ENCODE measurements at places on chromosomes 5 and 9. TPM values are rescaled to one million over a fixed set of nuclear protein-coding genes. Genes with fewer than 3 reads are reported as not detected.

DNA sequence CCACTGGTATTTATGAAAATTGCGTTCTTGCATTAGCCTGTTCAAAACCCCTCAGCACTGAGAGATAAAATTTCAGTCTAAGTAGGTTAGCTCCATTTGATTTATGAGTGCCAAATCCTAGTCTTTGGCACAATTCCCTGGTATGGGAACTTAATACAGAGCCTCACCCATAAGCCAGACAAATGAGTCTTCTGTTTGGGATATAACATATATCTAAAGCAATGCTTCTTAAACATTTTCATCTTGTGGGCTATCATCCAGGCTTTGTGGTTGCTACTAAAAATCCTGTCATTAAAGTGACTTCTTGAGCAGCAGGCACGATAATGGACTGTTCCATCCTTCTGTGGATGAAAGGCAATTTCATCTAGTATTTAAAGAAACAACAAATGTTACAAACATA is 419.5 kb upstream of the ACTBL2 start:
- H3K4me1 ChIP-seq = peaks cover 2% of the 10 kb centered on the region
- no peak overlapping the region for H3K4me3 ChIP-seq
- DNase-seq = no peak
- no peaks in the 10 kb centered on the region for H3K27me3 ChIP-seq

The PLAC8L1 gene
- 0.49 TPM for total RNA-seq

- no peak for DNase-seq
- no peaks in the 10 kb centered on the region for H3K36me3 ChIP-seq
- H3K27ac ChIP-seq = no peak overlapping the region
Measured at GRCh38 chr5:4050203-4050602, 454.6 kb downstream of the IRX1 start.

DNA sequence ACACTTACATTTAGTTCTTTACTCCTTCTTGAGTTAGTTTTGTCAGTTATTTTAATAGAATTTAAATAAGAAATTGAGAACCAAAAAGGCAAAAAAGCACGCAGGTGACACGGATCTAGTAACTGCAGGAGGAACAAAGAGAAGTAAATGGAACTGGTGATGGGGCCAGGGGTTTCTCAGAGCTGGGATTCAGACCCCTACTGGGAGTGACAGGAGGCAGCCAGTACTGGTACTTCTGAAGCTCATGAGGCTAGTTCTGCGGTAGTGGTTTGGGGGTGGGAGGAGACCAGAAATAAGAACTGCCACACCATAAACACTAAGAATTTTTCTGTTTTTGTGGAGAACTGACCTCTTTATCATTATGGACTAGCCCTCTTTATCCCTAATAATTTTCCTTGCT is 48.2 kb downstream of the OXCT1 start:
- H3K4me1 ChIP-seq = no peaks in the 10 kb centered on the region
- H3K27me3 ChIP-seq = no peaks in the 10 kb centered on the region
- H3K27ac ChIP-seq = no peak overlapping the region
- no peaks in the 10 kb centered on the region for H3K36me3 ChIP-seq
- no peak for DNase-seq

DNA sequence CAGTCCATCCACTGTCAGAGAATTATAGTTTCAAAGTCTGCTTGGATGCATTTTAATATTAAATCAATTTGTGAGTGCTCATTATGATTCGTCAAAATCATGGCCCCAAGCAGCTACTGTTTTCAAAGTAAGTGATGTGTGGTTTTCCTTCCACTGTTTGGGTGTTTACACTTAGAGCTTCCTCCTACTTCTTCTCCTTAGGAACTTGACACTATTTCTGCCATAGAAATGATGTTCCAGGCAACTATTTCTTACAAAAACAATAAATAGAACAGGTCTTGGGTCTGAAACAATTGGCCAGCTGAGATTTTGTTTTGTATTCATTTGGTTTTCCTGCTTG is 132.8 kb upstream of the RAI14 start:
- H3K4me1 ChIP-seq = no peaks in the 10 kb centered on the region
- no peak overlapping the region for H3K4me3 ChIP-seq
- no peaks in the 10 kb centered on the region for H3K27me3 ChIP-seq
- no peak overlapping the region for H3K27ac ChIP-seq
- H3K36me3 ChIP-seq = no peaks in the 10 kb centered on the region
- no peak for DNase-seq

DNA sequence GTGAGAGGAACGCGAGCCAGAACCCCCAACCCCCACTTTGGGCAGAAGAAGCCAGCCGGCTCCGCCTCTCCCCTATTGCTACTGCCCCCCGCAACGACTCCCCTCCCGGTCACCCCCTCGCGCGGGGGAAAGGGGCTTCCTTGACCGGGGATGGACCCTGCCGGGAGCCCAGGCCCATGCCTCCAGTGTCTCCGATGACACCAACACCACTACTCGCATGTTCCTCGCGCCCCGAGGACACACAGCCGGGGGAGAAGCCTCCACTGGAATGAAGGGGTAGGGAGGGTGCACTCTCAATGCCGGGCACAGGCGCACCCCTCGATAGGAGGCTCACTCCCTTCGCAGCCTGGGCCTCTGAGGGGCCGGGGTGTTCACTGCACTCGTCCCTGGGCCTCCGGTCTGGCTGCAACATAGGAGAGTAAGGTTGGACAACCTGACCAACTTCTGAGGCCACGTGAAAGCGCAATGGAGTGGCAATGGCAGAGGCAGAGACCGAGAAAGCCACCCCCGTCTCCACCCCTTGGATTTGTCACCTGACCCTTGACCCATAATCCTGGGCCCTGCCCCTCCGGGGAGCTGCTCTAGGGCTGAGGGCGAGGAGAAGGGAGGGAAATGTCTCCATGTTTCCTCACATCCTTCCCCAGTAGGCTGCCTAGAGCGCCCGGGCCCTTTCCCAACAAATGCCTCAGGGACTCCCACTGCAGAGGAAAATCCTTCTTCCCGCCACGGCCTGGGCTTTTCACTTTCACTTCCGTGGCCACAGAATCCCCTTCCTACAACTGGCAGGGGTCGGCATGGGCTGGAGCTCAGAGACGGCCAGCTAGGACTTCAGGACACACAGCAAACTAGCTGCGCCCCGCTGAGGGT is 1.1 kb upstream of the CNTFR start:
- H3K36me3 ChIP-seq = no peaks in the 10 kb centered on the region
- H3K27me3 ChIP-seq = peaks cover 6% of the 10 kb centered on the region
- DNase-seq = no peak
- no peak overlapping the region for H3K27ac ChIP-seq
- H3K4me1 ChIP-seq = peaks cover 10% of the 10 kb centered on the region

GRCh38 chr9:74503219-74503618 is 6.1 kb downstream of the RORB start:
- H3K27ac ChIP-seq = no peak overlapping the region
- no peaks in the 10 kb centered on the region for H3K4me1 ChIP-seq
- H3K4me3 ChIP-seq = no peak overlapping the region

GRCh38 chr9:109122726-109123621 is 3.2 kb upstream of the TMEM245 start:
- H3K27ac ChIP-seq = 0 out of 2 replicates have a peak overlapping the region, but pooled peaks have one; percentile 12
- DNase-seq = no peak
- peaks cover 3% of the 10 kb centered on the region for H3K36me3 ChIP-seq
- H3K4me3 ChIP-seq = no peak overlapping the region
- H3K27me3 ChIP-seq = no peaks in the 10 kb centered on the region
- peaks cover 16% of the 10 kb centered on the region for H3K4me1 ChIP-seq

GRCh38 chr5:124843596-124843899 is 97.1 kb upstream of the ZNF608 start:
- no peaks in the 10 kb centered on the region for H3K36me3 ChIP-seq
- no peak overlapping the region for H3K4me3 ChIP-seq
- H3K27ac ChIP-seq = no peak overlapping the region
- no peak for DNase-seq

- no peaks in the 10 kb centered on the region for H3K27me3 ChIP-seq
- no peak overlapping the region for H3K4me3 ChIP-seq
- no peaks in the 10 kb centered on the region for H3K36me3 ChIP-seq
- H3K27ac ChIP-seq = no peak overlapping the region
Measured at GRCh38 chr9:99748676-99749075, 73.0 kb upstream of the NR4A3 start.

- H3K27ac ChIP-seq = no peak overlapping the region
- no peaks in the 10 kb centered on the region for H3K4me1 ChIP-seq
- no peak for DNase-seq
- no peak overlapping the region for H3K4me3 ChIP-seq
Measured at GRCh38 chr9:131917009-131917408, 162.7 kb downstream of the MED27 start.

The RNF208 gene
- total RNA-seq = 11.5 TPM

- no peaks in the 10 kb centered on the region for H3K27me3 ChIP-seq
- H3K27ac ChIP-seq = no peak overlapping the region
- DNase-seq = no peak
- H3K36me3 ChIP-seq = no peaks in the 10 kb centered on the region
Measured at GRCh38 chr9:123373447-123373923, 17.5 kb downstream of the CRB2 start.

DNA sequence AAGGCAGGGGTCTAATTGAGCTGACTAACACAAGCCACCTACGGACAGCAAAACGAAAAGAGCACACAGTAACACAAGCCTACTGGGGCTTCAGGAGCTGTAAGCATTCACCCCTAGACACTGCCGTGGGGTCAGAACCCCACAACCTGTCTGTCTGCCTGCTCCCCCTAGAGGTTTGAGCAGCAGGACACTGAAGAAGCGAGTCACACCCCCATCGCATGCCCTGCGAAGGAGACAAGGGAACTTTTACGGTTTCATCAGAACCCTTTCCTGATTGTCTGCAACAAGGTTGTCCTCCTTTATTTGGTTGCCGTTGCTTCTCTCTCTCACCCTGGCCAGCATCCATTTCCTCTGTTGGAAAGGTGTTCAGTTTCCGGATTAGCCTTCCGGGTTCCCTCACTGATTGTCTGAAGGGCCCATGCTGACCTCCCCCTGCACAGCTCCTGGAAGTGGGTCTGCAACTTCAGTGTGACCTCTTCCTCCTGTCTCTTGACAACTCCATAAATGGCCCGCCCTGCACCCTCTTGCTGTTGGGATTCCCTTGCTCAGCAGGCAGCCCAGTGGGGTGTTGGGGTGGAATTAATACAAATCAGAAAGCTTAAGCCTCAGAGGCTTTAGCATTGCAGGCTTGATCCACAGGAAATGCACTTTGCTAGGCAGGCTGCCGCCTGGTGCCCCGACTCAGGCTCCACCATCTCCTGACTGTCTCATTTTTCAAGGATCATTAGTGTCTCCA is 258.9 kb upstream of the TLE4 start:
- H3K4me1 ChIP-seq = no peaks in the 10 kb centered on the region
- H3K27ac ChIP-seq = no peak overlapping the region
- H3K27me3 ChIP-seq = no peaks in the 10 kb centered on the region
- no peak overlapping the region for H3K4me3 ChIP-seq
- no peak for DNase-seq
- H3K36me3 ChIP-seq = no peaks in the 10 kb centered on the region

The CCL27 gene
- total RNA-seq = 0.95 TPM

GRCh38 chr9:122256206-122256605 is 8.4 kb downstream of the RBM18 start:
- no peak overlapping the region for H3K27ac ChIP-seq
- DNase-seq = no peak
- H3K36me3 ChIP-seq = peaks cover 10% of the 10 kb centered on the region
- H3K27me3 ChIP-seq = no peaks in the 10 kb centered on the region
- no peaks in the 10 kb centered on the region for H3K4me1 ChIP-seq
- H3K4me3 ChIP-seq = no peak overlapping the region

- H3K36me3 ChIP-seq = no peaks in the 10 kb centered on the region
- H3K4me1 ChIP-seq = no peaks in the 10 kb centered on the region
- no peak for DNase-seq
- H3K27me3 ChIP-seq = no peaks in the 10 kb centered on the region
Measured at GRCh38 chr5:151597749-151598148, 6.6 kb upstream of the FAT2 start.

DNA sequence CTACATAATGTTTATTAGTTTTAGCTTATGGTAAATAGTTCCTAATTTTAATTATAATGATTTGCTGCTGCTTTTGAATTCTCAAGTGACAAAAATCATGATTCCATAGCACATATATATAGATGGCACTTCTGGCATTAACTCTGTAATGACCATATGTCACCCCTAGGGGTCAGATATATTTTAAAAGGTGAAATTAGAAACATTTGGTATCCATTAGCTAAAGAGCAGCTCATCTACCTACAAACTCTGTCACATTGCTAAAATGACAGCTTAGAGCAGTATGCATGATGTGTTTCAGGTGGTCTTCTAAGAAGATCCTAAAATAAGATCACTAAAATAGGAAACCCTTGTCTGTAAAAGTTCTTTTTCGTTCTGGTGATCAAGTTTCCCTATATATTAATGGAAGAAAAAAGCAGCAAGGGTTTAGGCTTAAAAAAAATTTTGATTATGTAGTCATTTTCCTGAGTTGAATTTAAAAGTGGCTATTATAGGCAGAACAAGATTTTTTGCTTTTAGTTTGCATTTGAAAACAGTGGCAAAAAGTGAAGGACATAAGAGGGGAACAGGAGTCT is 157.7 kb upstream of the POU5F2 start:
- H3K36me3 ChIP-seq = no peaks in the 10 kb centered on the region
- no peak overlapping the region for H3K27ac ChIP-seq
- H3K27me3 ChIP-seq = no peaks in the 10 kb centered on the region
- no peak for DNase-seq

DNA sequence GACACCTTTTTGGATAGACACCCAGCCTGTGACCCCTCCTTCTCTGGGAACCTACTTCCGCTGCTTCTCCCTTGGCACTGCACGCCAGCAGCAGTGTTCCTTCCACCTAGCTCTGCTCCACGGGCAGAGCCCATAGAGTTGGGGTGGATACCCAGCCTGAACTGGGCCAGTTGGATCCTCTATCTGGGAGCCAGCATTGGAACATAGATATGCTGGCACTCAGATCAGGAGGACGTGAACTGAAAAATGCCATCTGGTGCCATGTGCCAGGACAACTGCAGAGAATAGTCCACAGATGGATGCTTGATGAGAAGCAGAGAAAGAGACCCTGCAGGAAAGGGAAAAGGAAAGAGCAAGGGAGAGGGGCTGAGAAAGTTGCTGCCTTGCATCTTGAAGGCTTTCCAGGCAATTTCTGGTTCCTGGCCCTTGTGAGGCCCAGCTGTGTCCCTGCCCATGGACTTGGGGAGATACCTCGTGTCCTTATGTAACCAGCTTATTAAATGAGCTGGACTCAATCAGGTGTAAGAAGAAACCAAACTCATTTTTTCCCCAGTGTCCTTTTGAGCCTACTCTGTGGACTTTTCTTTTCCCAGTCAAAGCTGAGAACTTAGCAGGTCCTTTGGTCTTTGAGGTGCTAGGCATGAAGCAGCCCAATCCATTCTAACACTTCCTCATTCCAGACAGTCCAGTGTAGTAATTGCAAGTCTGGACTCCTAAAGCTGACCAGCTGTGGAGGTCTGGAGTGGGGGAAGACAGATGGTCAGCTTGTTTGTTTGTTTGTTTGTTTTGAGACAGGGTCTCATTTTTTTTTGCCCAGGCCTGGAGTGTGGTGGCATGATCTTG is 39.1 kb downstream of the ANGPTL2 start:
- no peak overlapping the region for H3K27ac ChIP-seq
- H3K27me3 ChIP-seq = no peaks in the 10 kb centered on the region
- H3K4me1 ChIP-seq = no peaks in the 10 kb centered on the region

Data from Panc1 (cell line).